H1 (cell line): ENCODE measurements at places on chromosomes 11 and 22. TPM values are rescaled to one million over a fixed set of nuclear protein-coding genes. Genes with fewer than 3 reads are reported as not detected.

GRCh38 chr11:59679347-59679746, 10.5 kb upstream of the PATL1 start:
- no peak for DNase-seq

The MMP8 gene
- not detected in 2 replicates for total RNA-seq

GRCh38 chr22:20089226-20089976, 9.4 kb downstream of the DGCR8 start:
- DNase-seq, result no peak

DNA sequence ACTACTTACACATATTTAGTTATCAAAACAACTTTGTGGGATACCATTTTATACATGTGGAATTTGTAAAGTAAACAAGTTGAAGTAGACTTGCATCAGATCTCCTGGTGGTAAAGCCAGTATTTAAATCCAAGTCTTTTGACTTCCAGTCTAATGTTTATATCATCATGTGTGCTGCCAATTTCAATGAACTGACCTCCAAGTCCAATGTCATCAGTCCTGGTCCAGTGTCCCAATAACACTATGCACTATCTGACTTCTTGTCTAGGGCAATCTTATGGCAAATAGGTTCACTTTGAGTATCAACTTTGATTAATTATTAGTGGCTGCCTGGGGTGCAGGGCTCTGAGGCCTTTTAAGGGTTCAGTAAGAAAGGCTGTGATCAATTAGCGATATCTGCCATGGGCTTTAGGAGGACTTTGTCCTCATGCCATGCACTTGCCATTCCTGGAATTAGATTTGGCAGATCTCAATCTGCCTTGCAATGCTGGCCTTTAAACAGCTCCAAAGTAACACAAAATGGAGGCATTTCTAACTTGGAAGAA, 9.6 kb upstream of the PTS start:
- no peak for DNase-seq

The NPAT gene
- total RNA-seq, result 19.6 and 23.4 TPM in 2 replicates

DNA sequence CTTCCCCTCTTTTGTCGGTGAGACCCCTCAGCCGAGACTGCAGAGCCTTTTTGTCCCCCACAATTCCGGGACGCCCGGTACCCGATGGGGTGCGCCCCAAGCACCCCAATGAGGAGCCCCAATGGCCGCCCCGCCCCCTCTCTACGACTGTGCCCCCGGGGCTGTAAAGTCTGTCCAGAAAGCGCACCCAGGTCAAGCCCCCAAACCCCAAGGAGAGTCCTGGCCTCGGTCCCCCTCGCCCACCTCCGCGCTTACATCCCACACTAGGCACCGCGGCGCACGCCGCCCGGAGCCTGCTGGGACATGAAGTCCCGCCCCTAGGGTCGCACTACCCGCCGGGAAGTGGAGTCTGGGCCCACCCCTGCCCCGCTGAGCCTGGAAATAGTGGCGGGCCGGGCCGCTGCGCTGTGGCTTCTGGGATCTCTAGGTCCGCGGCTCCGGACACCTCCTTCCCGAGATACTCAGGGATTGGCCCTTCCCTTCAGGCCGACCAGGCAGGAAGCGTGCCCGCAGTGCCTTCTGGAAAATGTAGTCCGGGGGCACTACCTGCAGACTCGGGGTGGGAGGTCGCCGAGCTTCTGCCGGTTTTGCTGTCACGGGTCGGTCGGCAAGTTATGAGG, at the start of gene MEN1:
TSS of gene MEN1 (minus strand) at position 281 of the 620 bp plus-strand sequence. CDS start 442 bp downstream, outside the sequence.
- DNase-seq, result peak; percentile 85

The C11orf86 gene
- total RNA-seq, result 0.91 and 1.2 TPM in 2 replicates

DNA sequence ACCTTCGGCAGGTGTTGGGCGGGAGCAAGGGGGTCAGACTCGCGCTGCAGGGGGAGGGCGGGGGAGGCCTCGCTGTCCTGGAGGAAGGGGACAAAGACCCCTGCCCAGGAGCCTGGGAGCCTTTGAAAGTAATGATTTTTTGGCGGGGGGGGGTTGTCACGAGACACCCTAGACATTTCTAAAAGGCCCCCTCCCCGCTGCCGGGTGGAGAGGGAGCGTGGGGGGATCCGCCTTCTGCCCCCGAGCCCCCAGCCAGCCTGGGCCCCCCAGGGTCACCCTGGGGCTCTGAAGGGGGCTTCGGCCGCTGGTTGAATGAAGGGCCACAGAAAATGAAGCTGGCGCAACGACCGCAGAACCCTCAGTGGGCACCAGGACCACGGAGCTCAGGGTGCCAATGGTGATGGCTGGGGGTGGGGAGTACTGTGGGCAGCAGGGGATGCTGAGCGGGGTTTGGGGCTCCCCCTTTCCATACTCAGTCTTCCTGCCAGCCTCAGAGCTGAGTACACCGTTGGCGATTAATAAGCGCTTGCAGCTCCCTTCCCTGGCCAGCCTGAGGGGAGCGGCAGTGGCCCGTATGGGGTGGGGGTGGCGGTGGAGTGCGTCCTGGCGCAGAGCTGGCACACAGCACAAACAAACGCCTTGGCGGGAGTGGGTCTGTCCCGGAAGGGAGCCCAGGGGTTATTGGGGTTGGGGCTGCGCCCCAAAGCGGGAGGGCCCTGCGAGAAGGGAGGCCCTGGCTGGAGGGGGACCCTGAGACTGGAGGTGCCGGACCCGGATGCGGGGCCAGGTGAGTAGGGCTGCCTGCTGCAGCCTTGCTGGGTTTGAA, 1.2 kb upstream of the DUSP8 start:
- DNase-seq, result no peak

GRCh38 chr11:36258730-36259360, 30.4 kb downstream of the COMMD9 start:
- DNase-seq, result peak; percentile 73

GRCh38 chr11:1076061-1076665, 1.5 kb downstream of the MUC2 start:
- DNase-seq, result no peak

GRCh38 chr22:39309364-39309861, 10.0 kb downstream of the RPL3 start:
- DNase-seq, result no peak

GRCh38 chr22:38503021-38503420, 3.1 kb downstream of the DDX17 start:
- DNase-seq, result no peak

DNA sequence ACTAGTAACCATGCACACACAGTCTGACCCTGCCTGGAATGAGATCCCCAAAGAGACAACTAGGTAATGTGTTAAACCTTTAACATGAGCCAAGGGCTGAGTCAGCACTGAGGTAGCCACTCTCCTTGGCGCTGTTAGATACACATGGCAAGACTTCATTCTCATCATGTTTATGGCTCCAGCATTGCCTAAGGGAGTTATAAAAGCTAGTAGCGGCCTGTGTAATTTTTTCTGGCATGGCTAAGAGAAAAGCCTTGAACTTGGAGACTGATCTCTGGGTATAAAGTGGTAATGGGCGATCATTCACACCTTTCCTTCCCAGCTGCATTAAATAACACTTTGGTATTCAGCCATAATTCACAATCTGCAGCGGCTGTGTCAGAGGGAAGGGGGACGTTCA, 779.7 kb upstream of the LRRC4C start:
- DNase-seq, result no peak

The PGR gene
- total RNA-seq, result 0.19 and 0.35 TPM in 2 replicates

GRCh38 chr11:132563050-132563449, 969.3 kb downstream of the OPCML start:
- DNase-seq, result no peak

DNA sequence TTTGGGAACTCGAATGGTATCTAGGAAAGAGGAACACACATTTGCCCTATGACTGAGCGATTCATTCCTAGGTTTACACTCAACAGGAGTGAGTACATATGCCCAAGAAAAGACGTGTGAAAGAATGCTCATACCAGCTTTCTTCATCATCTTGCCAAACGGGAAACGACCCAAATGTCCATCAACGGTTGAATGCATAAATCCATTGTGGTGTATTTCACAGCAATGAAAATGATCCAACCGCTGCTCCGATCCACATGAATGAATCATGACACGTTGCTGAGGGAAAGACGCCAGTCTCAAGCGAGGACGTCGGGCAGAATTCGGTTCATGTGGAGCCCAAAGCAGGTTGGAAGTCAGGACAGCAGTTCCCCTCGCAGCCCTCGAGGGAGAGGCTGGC, 71.5 kb downstream of the CYTH4 start:
- no peak for DNase-seq

The HEPN1 gene
- total RNA-seq, result not detected in 2 replicates

The CALCA gene
- 0.50 and 0.61 TPM in 2 replicates for total RNA-seq

DNA sequence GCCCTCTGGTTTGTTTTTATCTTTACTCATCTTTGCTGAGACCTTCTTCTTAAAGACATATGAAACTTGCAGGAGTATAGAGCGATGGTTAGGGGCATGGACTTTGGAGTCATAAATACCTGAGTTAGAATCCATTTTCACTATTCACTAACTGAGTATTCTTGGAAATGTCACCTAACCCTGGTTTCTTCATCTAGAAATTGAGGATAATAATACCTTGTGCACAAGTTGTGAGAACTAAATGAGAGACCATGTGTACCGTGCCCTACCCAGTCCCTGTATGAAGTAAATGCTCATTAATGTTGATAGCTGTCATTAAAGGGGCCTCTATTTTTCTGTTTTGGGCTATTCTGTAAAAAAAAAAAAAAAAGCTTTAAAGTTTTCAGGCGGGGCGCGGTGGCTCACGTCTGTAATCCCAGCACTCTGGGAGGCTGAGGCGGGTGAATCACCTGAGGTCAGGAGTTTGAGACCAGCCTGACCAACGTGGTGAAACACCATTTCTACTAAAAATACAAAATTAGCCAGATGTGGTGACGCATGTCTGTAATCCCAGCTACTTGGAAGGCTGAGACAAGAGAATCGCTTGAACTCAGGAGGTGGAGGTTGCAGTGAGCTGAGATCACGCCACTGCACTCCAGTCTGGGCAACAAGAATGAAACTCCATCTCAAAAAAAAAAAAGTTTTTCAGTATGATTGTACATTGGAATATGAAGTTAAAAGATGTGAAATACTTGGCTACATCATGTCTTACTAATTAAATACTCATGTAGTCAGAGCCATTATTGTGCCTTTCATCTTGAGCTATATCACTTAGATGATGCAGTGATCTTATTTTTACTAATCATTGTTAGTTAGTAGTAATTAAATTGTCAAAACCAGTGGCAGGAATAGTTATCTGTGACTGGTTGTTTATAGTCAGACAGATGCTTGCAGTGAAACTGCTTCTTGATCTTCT, 95.0 kb downstream of the AMOTL1 start:
- DNase-seq, result no peak

The PRR33 gene
- not detected in 2 replicates for total RNA-seq

GRCh38 chr22:18031695-18032454, 7.5 kb upstream of the MICAL3 start:
- no peak for DNase-seq

GRCh38 chr11:35146711-35147110, 7.7 kb downstream of the CD44 start:
- DNase-seq, result no peak

DNA sequence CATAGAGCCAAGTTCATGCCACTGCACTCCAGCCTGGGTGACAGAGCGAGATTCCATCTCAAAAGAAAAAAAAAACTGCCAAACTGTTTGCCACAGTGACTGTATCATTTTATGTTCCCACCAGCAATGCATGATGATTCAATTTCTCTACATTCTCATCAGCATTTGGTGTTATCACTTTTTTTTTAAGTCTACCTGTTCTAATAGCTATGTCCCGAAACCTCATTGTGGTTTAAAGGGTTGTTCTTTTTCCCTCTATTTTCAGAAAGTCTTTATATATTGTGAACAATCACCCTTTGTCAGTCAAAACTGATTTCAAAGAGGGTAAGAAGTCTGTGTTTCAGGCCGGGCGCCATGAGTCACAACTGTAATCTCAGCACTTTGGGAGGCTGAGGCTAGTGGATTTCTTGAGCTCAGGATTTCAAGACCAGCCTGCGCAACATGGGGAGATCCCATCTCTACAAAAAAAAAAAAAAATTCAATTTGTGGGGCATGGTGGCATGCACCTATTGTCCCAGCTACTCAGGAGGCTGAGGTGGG, 14.8 kb upstream of the FAM168A start:
- no peak for DNase-seq

DNA sequence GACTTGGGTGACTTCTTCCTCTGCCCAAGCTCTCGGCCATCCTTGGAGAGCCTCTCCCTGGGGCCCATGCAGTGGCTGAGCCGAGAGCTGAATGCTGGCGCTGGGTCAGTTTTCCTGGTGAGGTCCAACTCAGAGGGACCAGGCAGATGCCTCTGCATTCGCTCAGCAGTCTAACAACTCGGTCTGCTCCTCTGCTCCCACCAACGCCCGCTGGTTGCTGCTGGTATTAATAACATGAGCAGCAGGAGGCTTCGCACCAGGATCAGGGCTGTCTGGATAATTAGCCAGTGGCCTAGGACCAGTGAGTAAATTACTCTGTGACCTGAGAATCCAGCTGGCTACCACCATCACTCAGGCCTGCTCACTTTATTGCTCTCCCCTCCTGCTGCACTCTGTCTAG, 77.7 kb upstream of the FAM181B start:
- no peak for DNase-seq

The MIF gene
- total RNA-seq, result 1,082 and 1,119 TPM in 2 replicates

The CLDN5 gene
- total RNA-seq, result 0.69 and 1.6 TPM in 2 replicates

GRCh38 chr11:69460540-69461257, 20.8 kb upstream of the LINC01488 start:
- DNase-seq, result no peak

DNA sequence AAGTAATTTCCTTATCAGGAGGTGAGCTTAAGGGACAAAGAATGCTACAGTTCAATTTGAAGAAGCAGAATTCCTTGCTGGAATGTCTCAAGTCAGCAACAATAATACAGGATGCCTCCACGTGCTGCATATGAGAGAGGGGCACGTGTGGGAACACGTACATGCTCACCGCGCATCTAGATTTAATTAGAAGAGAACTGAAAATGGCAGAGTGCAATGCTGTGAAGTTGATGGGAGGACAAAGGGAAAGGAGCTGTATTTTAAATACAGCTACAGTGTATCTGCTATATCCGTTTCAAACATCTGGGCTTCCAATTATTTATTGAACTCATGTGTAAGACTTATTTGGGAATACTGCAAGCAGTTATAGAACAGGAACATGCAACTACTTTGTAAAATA, 328.7 kb downstream of the SOX6 start:
- no peak for DNase-seq

DNA sequence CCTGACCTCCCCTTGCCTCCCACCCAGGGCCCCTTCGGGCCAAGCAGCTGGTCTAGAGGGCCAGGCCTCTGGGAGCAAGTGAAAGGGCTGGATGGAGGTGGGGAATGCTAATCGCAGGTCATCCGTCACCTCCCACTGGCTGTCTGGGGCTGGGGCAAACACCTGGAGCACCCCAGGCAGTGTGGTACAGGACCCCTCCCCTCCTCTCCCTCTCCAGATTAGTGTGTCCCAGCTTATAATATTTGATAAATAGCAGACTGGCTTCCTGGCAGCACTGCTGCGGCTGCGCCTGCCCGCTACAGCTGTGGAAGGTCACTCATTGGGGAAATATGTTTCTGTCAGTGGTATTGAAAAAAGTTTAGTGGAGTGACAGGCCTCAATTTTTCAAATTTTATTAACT, 90.7 kb upstream of the PHOX2A start:
- DNase-seq, result no peak

GRCh38 chr11:31464436-31464835, 45.0 kb downstream of the IMMP1L start:
- no peak for DNase-seq

GRCh38 chr11:2565447-2566222, 120.8 kb downstream of the KCNQ1 start:
- no peak for DNase-seq
